ENCODE measurements at places on chromosomes 12 and 14.
A peak's percentile ranks its signal among the peaks of the same experiment; 100 is the strongest.

DNA sequence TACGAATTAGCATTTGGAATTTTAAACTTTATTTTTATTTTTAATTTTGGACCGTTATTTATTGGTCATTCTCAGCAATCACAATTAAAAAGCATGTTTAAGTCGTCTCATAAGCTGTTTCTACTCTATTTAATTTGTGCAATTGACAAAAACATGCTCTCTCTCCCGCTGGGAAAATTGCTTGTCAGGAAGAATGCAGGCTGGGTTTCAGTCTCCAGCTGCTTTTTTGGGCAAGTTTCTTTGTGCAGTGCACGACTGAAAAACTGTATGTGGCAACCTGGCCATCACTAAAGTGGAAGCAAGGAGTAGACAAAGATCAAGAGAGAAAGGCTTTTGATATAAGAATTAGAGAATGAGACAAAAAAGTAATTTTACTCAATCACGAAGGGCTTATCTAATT, 941.5 kb upstream of the MDGA2 start:
- DNase-seq: no peak

GRCh38 chr12:57372233-57372632, 58.6 kb downstream of the R3HDM2 start:
- no peak for DNase-seq

DNA sequence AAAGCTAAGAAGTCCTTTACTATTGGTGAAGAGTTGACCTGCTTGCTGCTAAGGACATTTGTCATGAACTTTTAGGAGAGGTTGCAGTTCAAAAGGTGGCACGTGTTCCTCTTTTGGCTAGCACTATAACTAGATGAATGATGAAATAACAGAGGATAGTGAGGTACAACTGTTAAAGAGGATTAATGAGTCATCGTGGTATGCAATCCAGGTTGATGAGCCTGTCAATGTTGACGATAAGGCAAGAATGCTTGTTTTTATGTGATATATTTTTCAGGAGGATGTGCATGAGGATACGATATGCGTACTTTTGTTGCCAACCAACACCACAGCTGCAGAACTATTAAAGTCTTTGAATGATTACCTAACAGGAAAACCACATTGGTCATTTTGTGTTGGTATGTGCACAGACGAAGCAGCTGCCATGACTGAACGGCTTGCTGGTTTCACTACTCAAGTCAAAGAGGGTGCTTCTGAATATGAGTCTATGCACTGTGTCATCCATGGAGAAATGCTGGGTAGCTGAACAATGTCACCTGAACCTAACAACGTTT, 10.6 kb downstream of the CEP128 start:
- DNase-seq: peak; percentile 9

DNA sequence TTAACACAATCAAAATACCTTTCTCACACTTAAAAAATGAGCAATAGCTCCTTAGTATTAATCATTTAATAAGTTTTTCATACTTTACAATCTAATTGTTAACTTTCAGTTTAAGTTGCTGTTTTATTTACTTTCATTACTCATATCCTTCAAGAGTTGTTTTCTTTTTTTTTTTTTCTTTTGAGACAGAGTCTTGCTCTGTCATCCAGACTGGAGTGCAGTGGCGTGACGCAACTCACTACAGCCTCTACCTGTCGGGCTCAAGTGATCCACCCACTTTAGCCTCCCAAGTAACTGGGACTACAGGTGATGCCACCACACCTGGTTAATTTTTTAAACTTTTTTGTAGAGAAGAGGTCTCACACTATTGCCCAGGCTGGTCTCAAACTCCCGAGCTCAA, 16.1 kb downstream of the ZBTB1 start:
- no peak for DNase-seq

DNA sequence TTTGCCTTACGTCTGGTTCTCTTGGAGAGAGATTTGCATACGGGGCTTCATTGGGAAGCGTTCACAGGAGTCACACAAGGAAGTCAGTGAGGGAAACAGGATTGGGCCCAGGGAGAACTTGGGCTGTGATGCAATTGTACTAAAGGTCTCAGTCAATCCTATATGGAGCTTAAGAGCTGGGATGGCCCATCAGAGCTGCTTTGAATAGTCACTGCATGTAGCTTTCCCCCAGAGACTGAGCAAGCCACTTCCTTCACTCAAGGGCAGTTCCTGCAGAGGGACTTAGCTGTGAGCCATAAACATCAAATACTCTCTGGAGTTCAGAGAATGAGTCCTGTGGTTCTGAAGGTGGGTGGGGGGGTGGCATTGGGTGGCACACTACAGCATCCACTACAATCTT, 605.4 kb downstream of the MED13L start:
- DNase-seq: no peak

GRCh38 chr12:119157978-119158377, 20.8 kb upstream of the HSPB8 start:
- no peak for DNase-seq

DNA sequence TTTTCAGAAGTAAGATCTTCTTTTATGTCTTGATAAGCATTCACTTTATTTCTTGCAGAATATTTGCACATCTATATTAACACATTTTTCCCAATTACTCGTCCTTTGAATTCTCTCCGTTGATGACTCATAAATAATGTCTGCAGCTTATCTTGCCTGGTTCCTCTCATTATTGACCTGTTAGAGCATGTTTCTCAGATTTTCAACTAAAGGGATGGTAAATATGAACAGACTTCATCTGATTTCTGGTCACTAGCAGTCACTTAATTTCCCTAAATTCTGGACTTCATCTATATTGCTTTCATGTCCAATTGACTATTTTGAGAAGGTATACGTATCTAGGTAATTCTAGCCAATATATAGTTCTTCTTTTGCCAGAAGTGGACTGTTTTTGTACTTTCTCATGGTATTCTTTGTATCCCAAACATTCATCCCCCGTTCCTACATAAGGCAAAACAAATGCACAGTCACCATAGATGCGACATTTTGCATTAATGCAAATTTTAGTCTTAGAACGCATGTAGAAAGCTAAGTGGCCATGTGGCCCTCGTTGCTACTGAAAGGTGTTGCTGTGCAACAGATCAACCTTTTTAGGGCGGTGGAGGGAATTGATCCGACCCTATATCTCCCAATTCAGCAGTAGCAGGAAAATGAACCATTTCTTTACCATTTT, 6.2 kb downstream of the PIK3C2G start:
- DNase-seq: no peak

- DNase-seq: no peak
These were observed 6.3 kb downstream of the TRAFD1 start for GRCh38 chr12:112131686-112132085.

- DNase-seq: no peak
These were observed 52.1 kb downstream of the AVPR1A start for GRCh38 chr12:63098851-63099250.

- no peak for DNase-seq
These were observed 12.4 kb downstream of the SLC2A13 start for GRCh38 chr12:40093512-40093911.

- DNase-seq: peak; percentile 9
These were observed 9.9 kb downstream of the BCL7A start for GRCh38 chr12:122031342-122032216.
